Activated CD4-positive, CD25-positive, alpha-beta regulatory T cell (primary cell): ENCODE measurements at places on chromosomes 2 and 18.
A peak's percentile ranks its signal among the peaks of the same experiment; 100 is the strongest.

DNA sequence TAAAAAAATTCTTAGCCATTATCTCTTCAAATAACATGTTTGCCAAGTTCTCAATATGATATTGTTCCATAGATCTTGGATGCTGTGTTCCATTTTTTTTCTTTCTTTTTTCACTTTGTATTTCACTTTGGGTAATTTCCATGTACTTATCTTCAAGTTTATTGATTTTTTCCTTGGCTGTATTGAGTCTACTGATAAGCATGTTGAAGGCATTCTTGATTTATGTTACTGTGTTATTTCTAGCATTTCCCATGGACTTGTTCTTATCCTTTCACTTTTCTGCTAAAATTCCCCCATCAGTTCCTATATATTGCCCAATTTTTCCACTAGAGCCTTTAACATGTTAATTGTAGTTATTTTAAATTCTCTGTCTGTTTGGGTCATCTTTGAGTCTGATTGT, 50.8 kb upstream of the CHN1 start:
- DNase-seq, result no peak

GRCh38 chr2:43102366-43103092, 123.9 kb downstream of the ZFP36L2 start:
- no peak for DNase-seq

DNA sequence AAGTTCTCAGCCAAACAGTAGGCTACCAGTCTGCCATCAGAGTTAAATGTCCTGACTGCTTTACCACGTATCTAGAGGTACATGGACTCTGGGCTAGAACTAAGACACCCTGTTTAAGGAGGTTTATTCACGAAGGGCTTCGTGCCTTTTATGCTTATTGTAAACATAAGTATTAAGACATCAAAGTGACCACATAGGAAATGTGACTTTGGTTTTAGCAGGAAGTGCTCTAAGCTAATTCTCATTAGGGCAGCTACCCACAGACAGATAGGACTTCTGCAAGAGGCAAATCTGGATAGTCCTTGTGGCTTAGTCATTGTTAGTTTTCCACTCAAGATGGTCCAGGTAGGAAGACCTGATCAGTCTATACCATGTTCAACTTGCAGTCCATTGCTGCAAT, 233.3 kb upstream of the MGAT5 start:
- no peak for DNase-seq

- peak; percentile 76 for DNase-seq
Measured at GRCh38 chr2:102240640-102241370, 54.0 kb downstream of the IL1RL2 start.

- DNase-seq, result no peak
Measured at GRCh38 chr2:118148809-118149208, 60.5 kb downstream of the INSIG2 start.

GRCh38 chr2:231418820-231419640, 23.5 kb downstream of the B3GNT7 start:
- DNase-seq, result no peak

DNA sequence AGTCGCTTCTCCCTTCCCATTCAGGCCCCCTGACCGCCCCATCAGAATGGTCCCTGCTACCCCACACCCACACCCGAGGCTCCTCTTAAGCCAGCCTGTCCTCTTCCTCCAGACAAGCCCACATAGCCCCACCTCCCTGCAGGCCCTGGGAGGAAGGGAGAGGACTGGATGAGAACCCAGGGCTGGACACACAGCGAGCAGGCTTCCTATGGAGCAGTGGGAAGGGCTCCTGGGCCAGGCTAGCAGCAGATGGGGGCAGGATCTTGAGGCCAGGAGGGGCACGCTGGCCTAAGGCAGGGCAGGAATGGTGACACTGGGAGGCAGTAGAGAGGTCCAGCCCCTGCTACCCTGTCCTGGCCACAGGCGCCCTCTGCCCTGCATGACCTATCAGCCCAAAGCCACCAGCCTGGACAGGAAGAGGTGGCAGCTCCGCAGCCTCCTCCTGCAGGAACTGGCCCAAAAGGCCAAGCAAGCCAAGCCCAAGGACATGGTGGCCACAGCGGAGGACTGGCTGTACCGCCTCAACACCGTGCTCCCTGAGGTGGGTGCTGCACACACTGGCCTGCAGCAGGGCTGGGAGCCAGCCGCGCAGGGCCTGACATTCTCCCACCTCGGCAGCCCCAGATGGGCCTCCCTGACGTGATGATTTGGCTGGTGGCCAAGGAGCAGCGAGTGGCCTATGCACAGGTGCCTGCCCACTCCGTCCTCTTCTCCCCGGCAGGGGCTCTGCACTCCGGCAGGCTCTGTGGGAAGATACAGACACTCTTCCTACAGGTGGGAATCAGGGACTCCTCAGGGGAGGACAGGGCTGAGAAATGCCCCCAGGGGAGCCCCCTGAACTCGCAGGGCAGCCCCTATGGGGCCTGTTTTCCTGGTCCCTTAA, 43.3 kb downstream of the FER1L5 start:
- DNase-seq, result no peak
